NCI-H146 (cell line): ENCODE measurements at places on chromosomes 12 and 14.

DNA sequence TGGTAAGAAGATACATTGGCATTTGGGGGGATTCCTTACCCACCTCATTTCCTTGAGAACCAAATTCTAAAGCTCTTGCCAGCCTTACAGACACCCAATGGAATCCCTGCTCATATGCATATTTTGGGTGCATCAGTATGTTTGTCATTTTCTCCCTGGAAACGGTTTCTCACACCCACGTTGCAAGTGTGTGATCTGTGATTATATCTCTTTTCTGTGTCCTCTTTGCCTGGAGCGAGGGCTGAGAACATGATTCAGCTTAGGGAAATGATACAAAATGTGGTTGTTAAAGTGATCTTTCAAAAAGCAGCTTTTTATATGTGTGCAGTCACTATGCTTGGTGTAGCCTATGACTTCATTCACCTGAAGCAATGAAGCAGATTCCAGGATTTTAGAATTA is 52.0 kb downstream of the KCNMB4 start:
- no peak for DNase-seq

DNA sequence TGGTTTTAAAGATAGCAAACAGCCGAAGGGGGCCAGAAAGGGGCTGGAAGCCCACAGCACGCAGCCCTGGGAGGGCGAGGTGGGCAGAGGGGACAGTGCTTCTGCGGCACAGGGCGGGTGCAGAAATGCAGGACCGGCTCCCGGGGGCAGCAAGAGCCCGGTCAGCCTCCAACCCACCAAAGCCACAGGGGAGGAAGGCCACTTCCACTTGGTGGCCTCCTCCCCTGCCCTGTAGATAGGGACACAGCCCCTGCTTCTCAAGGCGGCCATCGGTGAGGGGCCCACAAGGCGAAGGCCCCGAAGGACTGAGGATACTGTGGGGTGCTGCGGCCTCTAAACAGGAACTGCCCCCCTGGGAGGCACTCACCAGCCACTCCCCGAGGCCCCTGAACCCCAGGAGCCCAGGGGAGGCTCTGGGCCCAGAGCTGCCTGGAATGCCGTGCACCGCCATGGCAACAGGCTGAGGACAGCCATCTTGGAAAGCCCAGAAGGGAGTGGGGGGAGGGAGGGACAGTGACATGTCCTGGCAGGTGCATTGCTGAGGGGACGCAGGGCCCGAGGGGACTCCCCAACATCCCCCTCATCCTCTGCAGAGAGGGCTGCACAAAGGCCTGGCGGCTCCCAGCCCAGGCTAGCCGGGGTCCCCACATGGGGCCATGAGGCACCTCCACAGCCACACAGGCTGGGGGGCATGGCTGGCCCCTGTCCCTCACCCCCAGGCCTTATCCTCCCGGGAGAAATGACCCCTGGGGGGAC is 114.7 kb downstream of the NCOR2 start:
- DNase-seq: no peak

DNA sequence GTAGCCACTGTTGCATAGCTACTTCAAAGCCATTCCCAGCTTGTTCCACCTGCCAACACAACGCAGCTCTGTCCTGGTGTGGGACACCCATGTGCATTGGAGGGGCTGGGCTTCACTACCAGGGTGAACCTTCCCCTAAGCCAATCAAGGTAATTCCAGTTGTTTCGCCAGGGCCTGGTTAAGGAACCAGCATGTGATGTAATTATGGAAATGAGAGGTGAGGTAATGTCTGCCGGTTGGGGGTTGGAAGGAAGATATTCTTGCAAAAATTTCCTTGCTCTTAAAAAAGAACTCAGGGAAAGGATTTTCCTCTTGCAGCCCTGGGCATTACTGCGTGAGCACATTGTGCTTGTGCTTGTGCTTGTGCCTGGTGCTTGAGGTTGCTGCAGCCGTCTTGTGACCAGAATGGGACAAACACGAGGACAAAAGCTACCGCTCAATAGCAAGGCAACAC is 14.9 kb downstream of the TUBA1C start:
- peak; percentile 72 for DNase-seq

- no peak for DNase-seq
These were observed 24.7 kb downstream of the APAF1 start for GRCh38 chr12:98669751-98670150.

GRCh38 chr12:26580619-26581018 is 252.4 kb downstream of the ITPR2 start:
- DNase-seq: no peak

- peak; percentile 20 for DNase-seq
These were observed 30.7 kb downstream of the PXN start for GRCh38 chr12:120234643-120235368.

GRCh38 chr12:122368361-122369073 is 54.0 kb downstream of the CLIP1 start:
- peak; percentile 6 for DNase-seq

DNA sequence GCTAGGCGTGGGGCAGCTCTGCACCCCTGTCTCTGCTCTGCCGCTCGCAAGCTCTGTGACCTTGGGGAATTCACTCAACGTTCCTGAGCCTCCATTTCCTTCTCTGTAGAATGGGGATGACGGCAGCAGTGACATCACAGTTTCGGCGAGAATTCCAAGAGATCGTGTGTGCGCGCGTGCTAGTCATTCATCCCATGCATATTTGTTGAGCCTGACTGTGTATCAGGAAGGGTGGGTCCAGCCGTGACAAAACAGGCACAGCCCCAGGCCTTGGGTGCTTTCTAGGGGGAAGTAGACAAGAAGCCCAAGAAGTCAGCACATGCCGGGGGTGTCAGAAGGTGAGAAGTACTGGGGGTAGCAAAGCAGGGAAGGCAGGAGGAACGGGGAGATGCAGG is 145.6 kb upstream of the NCOR2 start:
- no peak for DNase-seq

- DNase-seq: peak; percentile 93
These were observed 1.5 kb downstream of the SPX start for GRCh38 chr12:21527451-21528180.

- no peak for DNase-seq
These were observed 402.3 kb downstream of the EGLN3 start for GRCh38 chr14:33548606-33549005.

DNA sequence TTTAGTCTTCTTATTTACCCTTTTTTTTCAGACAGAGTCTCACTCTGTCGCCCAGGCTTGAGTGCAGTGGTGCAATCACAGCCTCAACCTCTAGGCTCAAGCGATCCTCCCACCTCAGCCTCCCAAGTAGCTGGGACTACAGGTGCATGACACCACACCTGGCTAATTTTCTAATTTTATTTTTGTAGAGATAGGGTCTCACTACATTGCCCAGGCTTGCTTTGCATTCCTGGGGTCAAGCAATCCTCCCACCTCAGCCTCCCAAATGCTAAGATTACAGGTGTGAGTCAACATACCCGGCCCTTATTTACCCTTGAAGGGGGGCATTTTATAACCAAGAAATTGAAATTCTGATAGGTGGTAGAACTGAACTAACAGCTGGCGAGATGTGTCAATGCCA is 21.0 kb downstream of the HECTD4 start:
- no peak for DNase-seq

- DNase-seq: no peak
These were observed 604 bp downstream of the GALNT4 start for GRCh38 chr12:89523843-89524540.

DNA sequence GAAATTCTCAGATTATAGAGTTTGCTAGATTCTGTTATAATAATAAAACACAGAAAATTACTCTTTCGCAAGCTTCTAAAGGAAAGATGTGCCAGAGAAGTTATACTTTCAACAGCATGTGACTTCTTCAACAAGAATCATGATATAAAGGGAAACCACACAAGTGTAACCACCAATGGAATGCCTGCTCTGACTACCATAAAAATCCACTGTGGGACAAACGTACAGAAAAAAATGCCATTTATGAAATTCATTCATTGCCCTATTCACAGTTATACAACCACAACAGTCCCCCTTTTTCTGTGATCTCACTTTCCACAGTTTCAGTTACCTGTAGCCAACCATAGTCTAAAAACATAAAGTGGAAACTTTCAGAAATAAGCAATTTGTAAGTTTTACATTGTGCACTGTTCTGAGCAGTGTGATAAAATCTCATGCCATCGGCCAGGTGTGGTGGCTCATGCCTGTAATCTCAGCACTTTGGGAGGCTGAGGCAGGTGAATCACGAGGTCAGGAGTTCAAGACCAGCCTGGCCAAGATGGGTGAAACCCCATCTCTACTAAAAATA is 3.2 kb downstream of the CATSPERB start:
- no peak for DNase-seq

DNA sequence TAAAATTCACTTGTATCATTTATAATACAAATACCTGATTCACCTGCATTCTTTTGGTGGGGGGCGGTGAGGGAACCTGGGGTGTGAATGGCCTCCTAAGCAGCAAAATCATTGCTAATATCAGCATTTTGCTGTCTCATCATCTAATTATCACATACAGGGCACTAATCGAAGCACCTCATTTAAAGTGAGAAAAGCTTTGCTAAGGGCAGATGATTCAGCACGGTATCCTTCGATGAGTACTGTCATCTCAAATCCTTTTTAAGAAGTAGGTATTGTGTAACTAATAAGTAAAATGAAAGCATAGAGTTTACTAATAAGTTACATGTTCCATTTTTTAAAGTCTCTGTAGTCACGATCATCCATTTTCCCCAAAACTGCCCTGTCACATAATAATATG is 278.1 kb upstream of the SOX5 start:
- no peak for DNase-seq

GRCh38 chr14:91333650-91334039 is 84.0 kb downstream of the CCDC88C start:
- DNase-seq: no peak

GRCh38 chr12:26092346-26093105 is 32.3 kb downstream of the BHLHE41 start:
- no peak for DNase-seq

- DNase-seq: no peak
These were observed 67.0 kb upstream of the CCDC198 start for GRCh38 chr14:57560681-57561080.

DNA sequence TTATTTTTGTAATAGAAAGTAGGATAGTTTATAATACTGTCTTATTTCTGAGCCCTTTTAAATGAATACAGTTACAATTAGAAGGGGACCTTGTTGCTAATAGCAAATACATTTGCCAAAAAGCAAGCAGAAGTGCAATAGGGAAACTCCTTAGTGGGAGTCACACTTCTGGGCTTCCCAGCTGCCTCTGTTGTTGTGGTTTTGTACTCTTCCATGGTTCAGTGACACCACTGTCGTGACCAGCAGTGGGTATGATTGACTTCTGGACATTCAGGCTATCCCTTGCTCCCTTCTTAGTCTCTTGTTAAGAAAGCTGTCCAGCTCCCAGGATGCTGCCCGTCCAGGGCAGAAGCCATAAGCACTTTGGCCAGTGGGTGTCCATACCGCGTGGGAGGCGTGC is 22.6 kb downstream of the TCTN1 start:
- DNase-seq: no peak

DNA sequence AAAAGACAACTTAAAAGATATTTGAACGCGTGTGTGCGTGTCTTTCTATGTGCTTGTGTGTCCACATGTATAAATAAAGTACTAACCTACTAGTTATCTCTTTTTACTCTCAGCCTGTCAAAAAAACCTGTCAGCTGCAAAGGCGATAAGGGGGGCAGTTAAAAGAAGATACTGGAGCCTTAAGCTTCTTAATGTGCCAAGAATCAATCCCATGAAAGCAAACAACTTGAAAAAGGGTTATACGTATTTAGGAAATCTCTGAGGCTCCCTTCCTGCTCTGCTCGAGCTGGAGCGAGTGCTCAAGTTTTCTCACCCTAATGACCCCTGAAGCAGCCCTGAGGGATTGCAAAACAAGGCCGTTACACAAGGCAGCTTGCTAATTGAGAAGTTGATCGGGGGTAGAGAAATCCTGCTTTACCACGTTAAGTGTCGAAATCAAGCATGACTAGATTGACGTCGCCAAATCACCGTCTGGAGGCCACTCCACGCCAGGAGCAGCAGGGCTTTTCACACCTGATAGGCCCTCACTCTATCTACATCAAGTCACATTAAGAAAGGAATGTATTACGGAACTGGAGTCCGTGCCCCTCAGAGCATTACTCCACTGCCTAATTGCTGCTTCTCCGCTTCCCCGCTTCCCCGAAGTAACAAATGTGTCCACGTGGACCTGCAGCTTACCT is 32.4 kb downstream of the LMO3 start:
- no peak for DNase-seq

DNA sequence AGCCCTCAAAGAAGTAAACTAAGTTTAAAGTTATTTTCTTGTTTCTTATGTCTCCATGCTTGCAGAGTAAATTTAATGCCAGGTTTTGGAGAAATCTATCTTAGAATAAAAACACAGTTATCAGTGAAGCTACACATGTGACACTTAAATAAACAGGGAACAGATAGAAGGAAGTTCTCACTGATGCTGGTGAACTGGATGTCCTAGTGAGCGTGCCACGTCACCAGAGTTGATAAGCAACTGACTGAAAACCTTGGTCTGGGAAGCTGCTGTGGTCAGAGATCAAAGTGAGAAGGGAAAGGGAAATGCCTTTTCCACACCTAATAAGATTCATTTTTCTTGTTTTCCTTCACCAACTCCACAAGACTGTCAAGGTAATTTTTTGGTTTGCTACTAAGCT is 74.8 kb upstream of the PCED1B start:
- no peak for DNase-seq
